ENCODE measurements at places on chromosomes 7 and 10.

DNA sequence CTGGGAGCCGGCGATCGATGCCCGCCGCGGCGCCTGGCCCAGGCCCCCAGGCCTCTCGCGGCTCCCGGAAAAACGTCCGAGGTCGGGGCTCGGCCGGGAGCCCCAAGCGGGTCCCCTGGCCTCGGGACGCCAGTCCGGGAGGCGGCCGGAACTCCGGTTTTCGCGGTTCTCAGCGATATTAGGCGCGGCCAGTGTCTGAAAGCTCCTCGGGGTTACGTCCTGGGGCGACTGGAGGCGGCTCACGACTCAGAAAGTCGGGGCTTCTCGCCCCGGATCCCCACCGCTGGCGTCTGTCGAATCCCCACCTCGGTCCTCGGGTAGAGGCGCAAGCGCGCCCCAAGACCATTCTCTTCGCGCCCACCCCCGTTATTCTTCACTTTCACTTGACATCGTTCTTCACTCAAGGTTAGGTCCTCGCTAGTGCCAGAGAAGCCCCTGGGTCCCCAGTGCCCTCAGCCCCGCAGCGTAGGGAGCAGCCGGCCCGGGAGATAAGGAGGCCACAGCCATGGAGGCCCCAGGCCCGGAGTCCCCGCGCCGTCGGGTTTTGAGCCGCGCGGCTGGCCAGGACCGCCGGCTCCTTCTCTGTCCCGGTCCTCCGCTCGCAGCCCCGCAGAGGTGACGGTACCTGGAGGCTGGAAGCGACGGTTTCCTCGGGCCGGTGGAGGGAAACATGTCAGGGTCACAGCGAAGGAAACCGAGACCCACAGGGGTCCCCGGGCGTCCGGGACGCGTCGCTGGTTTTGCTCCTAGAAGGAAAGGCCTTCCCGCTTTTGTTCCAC is 35.2 kb upstream of the EBLN1 start:
- no peak for DNase-seq

DNA sequence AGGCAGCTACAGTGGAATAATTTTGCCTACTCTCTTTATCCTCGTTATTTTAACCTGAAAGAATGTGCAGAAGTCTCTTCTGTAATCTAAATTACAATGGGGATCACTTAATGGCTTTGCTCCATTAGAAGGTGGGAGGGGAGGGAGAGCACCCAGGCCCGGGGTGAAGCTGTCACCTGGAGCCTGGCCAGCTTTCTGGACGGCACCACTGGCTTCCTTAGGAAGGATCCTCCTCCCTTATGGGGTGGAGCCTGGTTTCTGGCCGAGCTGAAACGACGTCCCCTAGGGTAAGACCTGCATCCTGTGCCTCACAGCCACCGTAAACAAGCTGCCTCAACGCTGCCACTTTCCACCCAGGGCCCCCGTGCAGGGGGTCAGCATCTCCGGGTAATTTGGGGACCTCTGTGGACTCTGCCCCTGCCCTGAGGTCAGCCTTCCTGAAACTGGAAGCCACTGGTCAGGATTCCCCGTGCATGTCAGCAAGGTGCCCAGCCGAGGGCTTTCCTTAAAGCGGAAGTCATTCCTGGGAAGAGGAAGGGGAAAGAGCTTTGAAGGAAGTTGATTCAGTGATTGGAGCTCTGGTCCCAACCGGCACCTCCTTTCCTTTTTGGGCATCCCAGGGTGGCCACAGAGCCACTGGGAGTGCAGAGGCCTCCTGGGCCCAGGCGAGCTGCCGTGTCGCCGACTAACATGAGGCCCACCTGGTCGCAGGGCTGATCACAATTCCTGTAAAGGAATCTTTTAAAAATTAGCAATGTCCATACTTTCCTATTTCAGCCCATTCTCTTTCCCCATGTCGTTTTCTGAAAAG is 569.1 kb downstream of the DNAJB6 start:
- no peak for DNase-seq

GRCh38 chr7:81245353-81245752 is 326.5 kb upstream of the SEMA3C start:
- DNase-seq, result no peak

- DNase-seq, result no peak
Measured at GRCh38 chr7:153475239-153475638, 577.0 kb upstream of the DPP6 start.

DNA sequence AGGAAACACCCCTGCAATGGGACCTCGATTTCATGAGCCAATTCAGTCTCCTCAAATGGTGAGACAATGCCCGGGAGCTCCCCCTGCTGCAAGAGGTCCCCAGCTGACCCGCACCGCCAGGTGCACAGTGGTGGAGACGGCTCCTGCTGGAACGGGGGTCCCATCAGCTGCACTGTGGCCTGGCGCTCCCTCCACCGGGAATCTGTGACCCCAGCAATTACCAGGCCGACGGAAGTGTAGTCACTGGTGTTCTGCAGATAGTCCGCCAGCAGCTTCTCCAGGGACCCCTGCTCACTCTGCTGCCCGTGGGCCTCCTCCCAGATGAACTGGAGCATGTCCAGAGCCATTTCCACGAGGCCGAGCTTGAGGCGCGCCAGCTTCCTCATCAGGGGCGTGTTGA is 64.9 kb upstream of the NKX6-2 start:
- no peak for DNase-seq

DNA sequence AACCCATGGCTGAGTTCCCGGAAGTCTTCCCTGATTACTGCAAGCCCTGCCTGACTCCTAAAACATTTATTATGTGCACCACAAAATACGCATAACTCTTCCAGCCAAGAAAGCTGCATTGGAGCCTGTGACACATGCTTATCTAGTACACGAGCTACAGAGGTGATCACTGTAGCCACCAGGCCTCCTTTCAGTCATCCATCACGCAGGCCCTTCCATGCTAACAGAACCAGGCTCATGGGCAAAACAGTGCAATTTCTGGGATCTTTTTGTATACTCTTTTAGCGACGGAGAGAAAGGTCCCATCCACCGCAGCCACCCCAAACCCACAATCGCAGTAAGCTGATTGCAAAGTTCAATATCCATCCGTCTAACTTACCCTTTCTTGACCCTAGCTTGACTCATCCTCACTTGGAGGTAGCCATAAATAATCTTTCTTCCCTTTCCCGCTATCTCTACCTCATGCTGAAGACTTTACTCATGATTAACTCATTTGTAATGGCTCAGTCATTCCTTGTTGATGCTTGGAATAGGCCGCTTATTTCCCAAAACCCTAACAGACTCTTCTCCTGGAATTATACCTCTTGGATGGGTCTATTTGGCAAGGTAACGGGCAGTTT is 1203.5 kb downstream of the TYW1 start:
- no peak for DNase-seq

DNA sequence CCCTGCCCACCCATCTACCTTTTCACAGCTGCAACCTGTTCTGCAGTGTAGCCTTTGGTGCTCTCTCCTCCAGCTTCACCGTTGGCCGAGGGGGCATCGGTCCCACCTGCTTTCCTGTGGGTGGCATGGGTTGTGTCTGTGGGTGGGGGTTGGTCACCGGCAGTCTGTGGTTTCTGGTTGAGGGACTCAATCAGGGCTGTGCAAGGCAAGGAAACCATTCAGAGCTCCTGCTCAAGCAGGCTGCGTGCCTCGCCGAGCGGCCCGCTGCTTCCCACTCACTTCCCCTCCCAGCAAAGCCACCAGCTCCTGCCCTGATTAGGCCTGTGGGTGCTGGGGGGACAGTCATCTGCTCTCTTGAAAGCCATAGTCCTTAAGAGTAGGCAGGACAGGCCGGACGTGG is 9.8 kb downstream of the DNAJB12 start:
- no peak for DNase-seq

DNA sequence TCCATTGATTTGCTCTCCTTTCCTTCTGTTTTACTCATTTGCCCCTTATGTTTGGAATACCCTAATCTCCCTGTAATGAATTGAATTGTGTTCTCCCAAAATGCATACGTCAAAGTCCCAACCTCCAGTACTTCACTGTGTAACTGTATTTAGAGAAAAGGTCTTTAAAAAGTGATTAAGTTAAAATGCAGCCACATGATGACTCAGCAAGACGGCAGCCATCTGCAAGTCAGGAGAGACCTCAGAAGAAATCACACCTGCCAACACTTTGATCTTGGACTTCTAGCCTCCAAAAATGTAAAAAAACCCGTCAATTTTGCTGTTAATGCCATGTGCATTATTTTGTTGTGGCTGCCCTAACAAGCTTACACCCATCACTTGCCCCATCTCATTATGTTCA is 85.3 kb upstream of the PCLO start:
- DNase-seq, result no peak

- no peak for DNase-seq
Measured at GRCh38 chr7:102304668-102305067, 18.0 kb downstream of the SH2B2 start.

GRCh38 chr10:4721999-4722753 is 103.8 kb upstream of the AKR1E2 start:
- DNase-seq, result no peak

DNA sequence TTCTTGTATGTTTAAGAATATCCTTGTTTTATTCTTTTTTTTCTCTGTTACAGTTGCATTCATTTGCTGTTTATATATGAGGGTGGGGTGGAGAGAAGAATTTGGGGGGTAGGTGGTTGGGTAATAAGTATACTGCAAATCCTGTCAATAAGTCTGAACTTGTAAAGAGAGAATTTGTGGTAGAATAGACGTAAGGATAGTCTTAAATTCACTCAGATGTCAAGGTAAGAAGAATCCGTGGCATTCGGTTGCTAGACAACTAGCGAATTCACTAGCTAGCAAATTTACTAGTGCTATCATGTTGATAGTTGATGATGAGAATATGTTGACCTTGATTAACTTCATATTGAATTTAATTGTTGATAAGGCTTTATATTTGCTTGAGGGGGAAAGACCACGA is 40.7 kb downstream of the RSBN1L start:
- no peak for DNase-seq

DNA sequence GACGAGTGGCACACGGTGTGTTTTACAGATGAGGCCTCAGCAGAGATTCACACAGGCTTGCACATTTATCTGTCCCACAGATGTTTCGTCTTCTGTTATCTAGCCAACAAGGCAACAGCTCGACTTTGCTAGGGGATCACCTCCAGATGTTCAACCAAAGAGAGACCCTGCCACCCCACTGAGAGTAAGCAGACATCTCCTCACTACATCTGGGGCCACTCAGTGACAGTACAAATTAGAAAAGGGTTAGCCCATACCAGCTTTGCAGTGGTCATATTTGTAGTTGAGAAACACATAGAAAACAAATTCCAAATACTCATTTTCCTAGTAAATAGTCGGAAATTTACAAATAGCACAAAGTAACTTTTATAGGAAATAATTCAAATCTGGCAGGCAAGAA is 164.2 kb downstream of the HDAC9 start:
- DNase-seq, result no peak

DNA sequence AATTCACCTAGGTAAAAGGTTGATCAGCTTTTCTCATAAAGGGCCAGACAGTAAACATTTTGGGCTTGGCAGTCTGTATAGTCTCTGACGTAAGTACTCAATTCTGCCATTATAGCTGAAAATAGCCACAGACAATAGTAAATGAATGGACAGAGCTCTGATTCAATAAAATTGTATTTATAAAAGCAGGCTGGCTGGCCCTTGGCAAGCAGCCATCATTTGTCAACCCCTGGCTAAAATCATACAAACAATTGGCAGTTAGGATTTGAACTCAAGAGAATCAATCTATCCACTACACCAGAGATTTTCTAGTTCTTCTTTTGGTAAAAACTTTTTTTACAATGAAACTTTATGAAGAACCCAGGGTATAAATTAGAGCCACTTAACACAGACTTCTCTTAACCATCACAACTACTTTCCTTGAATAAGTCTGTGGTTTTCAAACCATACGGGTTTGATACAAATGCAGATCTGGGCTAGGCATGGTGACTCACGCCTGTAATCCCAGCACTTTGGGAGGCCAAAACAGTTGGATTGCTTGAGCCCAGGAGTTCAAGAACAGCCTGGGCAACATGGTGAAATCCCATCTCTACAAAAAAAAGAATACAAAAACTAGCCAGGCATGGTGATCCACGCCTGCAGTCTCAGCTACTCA is 124.5 kb downstream of the SLC16A9 start:
- no peak for DNase-seq

DNA sequence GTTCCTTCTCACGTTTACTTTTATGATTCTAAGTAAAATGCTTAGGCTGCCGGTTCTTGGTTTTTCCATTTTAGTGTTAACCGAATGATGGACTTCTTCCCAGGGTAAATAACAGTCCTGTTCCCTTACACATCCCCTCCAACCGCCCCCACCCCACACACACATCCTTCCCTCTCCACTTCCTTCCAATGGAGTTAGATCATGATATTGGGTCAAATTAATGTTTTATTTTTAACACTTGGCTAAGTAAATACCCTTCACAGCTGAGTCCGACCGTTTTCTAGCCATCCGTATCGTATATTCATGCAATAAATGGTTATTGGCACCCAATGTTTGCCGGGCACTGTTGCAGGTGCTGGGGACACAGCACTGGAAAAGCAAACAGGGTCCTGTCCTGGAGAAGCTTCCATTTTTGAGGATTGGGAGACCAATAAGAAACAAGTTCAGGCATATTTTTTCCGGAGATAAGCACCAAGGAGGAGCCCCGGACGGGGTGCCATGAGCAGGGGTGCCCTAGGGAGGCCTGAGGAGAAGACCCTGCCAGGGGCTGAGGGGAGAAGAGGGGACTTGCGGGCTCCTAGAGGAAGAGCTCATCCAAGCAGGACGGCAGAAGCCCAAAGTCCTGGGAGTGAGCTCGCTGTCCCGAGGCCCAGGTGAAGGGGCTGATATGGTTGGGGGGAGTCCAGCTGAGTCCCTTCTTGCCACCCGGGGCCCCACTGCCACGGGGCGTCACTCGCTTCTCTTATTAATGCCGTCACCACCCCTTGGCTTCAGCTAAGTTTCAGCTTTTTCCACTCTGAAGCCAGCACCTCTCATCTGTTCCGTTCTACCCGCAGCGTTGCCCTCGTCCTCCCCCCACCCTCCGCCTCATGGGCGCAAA is 126.0 kb upstream of the RET start:
- no peak for DNase-seq

DNA sequence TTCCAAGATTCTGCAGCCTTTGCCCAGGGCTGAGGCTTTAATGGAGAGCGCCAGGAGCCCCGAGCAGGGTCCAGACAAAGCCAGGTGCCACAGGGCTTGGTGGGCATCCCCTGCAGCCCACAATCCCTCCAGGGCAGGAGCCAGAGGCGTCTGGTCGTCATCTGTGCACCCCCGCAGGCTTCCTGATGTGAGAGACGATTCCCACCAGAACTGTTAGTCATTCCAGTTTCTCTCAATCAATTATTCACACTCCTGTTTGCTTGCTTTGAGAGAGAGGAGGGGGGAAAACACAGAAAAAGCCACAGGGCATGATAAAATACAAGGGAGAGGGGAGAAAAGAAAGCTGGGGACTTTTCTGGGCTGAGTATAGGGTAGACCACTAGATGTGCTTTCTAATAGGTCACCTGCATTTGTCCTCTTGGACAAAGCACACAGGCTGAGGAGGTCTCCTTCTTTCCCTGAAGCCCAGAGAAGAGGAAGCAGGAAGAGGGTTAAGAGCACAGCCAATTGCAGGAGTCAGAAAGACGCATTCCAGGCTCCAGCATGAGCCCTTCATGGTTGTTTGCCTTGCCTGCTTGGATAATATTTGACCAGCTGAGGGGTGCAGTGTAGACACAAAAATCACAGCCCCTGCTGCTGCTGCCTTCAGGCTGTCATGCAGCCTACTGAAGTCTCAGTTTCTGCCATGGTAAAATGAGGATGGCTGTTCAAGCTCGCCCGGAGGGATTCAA is 194.4 kb downstream of the PLXNA4 start:
- DNase-seq, result no peak
